Activated T-helper 1 cell treated with Interleukin-2 at 50 U/mL for 16 hours (primary cell): ENCODE measurements at places on chromosomes 3 and 15.

DNA sequence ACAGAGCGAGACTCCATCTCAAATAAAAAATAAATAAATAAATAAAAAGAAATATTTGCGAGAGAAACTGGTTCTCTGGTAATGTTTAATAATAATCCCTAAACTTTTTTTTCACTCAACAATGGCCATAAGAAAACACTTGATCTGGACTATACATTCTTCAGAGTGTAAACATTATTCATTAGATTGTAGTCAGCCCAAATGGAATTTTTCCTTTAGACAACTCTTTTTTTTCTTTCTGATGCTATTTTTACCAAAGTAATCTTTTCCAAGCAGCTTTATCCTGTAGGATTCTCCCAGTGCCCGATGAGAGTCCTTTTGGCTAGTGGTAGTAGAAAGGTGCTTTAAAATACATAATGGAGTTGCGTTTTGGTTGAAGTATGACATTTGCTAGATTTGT is 90.4 kb downstream of the NEDD4 start:
- no peak for DNase-seq

GRCh38 chr3:46348823-46349482 is 5.0 kb upstream of the CCR2 start:
- DNase-seq, result no peak

- DNase-seq, result no peak
Measured at GRCh38 chr15:38474155-38474757, 20.3 kb downstream of the FAM98B start.

- no peak for DNase-seq
Measured at GRCh38 chr3:168220556-168220955, 124.8 kb upstream of the GOLIM4 start.

DNA sequence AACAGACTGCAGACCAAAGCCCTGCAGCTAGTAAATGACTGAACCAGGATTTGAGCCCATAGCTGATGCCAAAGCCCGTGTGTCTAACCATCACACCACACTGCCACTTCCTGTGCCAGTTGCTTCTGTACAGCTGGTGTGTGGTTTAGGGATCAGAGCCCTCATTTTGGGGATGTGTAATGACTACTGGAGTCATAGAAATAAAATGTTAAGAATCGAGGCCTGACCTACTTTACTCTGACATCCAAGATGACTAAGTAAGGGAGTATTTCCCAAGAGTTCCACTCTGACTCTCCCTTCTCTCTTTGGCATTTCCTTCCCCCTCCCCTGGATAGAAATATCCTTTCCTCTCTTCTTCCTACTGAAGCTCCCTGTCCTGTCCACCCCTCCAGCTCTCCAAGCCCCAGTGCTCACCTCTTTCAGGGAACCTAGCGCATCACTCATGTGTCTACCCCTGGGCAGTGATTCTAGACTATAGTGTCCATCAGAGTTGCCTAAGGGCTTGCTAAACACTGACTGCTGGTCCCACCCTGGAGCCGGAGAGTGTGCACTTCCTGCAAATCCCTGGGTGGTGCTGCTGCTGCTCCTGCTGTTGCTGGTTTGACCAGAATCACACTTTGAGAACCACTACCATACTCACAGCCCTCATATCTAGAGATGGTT is 53.8 kb downstream of the MGLL start:
- no peak for DNase-seq

GRCh38 chr3:123347205-123347604 is 101.7 kb downstream of the ADCY5 start:
- no peak for DNase-seq

GRCh38 chr3:81744366-81744765 is 17.1 kb downstream of the GBE1 start:
- DNase-seq, result no peak

- no peak for DNase-seq
Measured at GRCh38 chr3:141429371-141430035, 57.3 kb upstream of the RASA2 start.

DNA sequence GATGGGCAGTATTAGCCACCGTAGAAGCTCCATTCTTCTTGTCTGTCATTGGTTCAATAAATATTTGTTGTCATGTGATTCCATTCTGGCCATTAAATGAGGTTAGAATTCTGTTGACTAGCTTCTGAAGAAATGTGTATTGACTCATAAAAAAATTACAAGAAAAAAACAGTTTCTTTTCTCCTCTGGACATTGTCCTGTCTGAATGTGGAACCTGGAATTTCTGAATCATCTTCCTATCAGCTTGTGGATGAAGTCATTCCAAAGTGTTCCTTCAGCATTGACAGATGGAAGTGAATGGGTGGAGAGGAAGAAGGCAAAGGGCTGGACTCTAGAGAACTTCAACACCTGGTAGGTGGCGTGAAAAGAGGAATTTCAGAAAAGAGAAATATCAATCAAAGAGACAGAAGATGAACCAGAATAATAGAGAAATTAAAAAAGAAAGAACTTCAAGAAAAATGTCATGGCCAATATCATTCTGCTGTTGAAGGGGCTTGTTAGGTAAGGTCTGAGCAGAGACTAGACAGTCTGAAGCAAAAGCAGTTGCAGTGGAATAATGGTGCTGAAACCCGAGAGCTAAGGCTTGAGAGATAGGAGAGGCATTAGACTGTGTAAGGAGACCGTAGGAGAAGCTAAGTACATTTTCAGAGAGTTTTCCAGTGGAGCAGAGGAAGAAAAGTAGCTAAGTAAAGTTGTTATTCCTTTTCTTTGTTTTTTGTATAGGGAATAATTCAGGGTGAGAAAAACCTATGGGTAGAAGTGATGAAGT is 806.6 kb downstream of the SQOR start:
- DNase-seq, result no peak

- no peak for DNase-seq
Measured at GRCh38 chr3:54356261-54357045, 234.1 kb downstream of the CACNA2D3 start.

GRCh38 chr15:100944244-100944895 is 25.2 kb downstream of the LRRK1 start:
- no peak for DNase-seq

- DNase-seq, result no peak
Measured at GRCh38 chr3:178454726-178455125, 81.5 kb upstream of the KCNMB2 start.

- no peak for DNase-seq
Measured at GRCh38 chr3:47614788-47615187, 36.1 kb upstream of the CSPG5 start.

DNA sequence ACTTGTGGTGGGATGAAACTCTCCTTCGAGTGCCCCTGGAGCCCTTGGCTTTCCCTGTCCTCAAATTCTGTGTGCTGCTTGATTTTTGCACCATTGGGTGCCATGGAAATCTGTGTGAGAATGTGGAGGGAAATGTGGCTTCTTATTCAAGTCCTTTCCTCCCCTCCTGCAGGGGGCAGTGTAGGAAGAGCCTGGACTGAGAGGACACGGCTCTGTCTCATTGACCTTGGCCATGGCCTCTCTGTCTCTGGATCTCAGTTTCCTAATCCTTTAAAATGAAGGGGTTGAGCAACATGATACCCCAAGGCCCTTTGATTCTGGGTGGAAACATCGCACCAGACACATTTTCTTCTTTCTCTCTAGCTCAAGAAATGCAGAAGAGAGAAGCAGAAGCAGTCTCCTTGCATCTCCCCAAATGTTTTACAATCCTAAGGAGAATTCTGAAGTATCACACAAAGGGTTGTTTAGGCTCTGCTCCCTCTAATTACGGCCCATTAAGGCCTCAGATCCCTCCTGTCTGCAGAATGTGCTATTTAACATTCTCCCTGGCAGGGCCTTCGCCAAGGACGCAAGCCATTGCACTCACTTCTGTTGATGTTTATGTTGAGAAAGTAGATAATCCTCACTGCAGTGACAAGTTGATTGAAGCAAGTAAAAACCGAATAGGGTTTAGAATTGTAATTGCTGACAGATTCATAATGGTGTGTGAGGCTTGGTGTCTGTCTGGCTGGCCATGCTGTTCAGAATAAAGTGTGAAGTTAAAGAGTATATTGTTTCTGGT is 169.1 kb downstream of the TPRG1 start:
- DNase-seq, result no peak

- DNase-seq, result no peak
Measured at GRCh38 chr15:75197062-75197630, 4.5 kb upstream of the C15orf39 start.

- DNase-seq, result no peak
Measured at GRCh38 chr3:30682434-30683155, 76.2 kb downstream of the TGFBR2 start.

DNA sequence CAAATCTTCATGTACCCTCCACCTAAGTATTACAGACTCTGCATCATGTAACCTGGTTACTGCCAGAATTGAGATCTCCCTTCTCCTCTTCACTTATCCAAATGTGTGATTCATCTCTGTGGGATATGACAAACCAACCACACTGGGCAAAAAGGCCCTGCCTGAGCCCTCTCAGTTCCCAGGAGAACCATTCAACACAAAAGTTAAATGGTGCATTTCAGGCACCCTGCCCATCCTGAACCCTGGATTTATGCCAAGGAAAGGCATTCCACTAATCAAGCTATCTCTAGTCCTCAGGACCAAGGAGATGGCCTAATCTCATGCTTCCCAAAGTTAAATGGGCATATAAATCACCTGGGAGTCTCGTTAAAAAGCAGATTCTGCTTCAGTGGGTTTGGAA is 108.5 kb downstream of the TNIK start:
- no peak for DNase-seq

DNA sequence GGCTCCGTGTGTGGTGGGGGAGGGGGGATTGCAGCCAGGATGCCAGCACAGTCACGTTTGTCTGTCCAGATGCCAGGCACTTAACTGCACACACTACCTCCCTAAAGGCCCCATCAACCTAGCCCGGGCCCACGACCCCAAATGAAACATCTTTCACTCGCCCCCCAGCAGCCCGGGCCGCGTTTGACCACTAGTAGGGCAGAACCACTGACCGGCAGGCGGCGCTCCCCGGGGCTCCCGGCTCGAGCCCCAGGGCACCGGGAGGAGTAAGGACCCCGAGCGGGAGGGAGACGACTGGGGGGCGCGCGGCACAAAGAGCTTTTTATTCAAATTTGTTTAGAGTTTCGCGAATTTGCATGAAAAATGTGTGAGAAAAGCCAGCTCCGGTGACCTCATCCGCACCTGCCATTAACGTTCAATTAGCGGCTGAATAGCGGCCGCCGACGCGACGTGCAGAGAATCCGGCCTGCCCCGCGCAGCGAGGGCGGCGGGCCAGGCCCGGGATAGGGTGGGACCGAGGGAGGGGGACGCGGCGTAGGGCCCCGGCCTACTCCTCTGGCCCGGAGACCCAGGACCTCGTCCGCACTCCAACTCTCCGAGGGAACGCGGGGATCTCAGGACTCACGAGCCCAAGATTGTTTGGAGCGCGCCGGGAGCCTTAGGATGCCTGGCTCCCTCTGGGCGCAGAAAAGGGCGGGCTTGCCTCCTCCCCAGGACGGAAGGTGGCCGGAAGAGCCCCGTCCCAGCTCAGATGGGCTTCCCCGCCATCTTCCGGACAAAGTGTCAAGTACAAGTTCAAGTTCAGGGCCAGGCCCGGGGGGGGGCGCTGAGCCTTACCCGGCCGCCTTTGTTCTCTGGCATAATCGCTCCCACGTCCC is 64.9 kb upstream of the POLG start:
- DNase-seq, result no peak

- DNase-seq, result no peak
Measured at GRCh38 chr3:182971637-182972036, 8.7 kb downstream of the DCUN1D1 start.

DNA sequence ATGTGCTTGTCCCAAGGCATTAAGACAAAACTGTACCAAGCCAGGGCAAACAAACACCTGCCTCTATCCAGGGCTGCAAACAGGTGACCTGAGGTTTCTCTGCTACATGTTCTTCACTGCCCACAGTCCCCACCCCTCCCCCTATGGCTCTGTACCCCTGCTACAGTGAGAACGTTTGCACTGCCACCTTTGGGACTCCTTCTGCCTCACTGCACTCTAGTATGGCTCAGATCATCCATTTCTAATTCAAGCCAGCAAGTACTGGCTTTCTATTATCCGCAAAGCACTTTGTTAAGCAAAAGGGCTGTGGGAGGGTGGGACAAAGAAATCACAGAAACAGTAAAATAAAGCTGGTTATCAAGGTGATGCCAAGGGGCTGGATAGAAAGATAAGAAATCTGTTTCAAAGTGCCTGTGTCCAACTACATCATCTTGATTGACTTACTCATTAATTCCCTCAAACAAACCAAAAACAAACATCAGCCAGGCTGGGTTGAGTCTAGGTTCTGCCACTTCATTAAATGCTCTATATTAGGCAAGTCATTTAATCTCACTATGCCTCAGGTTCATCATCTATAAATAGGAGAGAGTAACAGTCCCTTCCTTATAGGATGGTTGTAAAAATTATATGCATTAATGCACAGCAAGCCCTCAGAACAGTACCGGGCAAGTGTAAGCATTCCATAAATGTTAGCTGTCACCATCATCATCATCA is 95.3 kb downstream of the PDZRN3 start:
- no peak for DNase-seq

DNA sequence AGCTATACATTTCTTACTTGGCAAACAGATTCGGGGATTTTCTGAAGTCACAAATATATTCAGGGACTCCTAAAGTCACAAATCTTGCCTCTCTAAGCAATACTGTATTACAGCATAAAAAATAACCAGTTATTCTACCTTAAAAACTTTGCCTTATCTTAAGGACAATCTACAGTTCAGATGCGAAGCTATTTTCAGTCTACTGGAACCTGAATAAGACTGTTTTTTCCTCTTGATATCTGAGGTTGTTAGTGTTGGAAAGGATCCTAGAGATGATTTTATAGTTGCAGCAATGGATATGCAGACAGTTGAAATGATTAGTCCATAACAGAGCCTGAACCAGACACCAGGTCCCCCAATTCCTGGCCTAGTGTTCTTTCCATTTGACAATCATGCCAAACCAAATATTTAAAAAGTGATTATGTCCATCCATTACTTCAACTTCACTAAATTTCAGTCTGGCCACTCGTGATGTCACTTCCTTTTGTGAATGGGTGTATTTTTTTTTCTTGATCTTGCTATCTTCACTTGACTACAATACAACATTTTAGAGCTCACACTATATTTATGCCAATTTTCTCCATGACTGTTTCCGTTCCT is 1.8 kb downstream of the HDGFL3 start:
- DNase-seq, result no peak

GRCh38 chr15:59821286-59821685 is 132.2 kb upstream of the BNIP2 start:
- DNase-seq, result no peak

DNA sequence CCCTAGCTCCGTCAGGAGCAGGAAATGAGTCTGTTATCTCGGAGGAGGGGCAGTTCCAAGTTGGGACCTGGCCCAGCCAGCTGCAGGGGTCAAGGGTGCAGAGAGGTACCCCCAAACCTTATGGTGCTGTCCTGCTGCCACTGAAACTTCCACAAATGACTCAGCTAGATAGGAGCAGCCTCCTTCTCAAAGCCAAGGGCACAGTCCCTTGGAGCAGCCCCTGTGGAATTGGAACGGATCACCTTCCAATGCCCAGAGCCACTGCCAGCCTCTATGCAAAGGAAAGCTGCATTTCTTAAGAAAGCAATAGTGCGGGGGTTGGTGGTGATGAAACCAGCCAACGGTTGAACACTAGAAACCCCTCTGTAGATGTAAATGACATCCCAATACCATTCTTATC is 19.6 kb upstream of the LRRK1 start:
- no peak for DNase-seq

GRCh38 chr3:100844063-100844936 is 135.0 kb downstream of the TFG start:
- no peak for DNase-seq

GRCh38 chr15:34436126-34436955 is 1.3 kb downstream of the GOLGA8A start:
- no peak for DNase-seq
